ENCODE measurements at places on chromosomes 4 and X.

- peak; percentile 84 for DNase-seq
Observed at GRCh38 chr4:1684506-1685234, 557 bp upstream of the FAM53A start.

GRCh38 chr4:175386776-175387507 lies 425.1 kb downstream of the GPM6A start:
- DNase-seq = no peak

- DNase-seq = no peak
Observed at GRCh38 chrX:37590047-37590446, 18.6 kb downstream of the LANCL3 start.

DNA sequence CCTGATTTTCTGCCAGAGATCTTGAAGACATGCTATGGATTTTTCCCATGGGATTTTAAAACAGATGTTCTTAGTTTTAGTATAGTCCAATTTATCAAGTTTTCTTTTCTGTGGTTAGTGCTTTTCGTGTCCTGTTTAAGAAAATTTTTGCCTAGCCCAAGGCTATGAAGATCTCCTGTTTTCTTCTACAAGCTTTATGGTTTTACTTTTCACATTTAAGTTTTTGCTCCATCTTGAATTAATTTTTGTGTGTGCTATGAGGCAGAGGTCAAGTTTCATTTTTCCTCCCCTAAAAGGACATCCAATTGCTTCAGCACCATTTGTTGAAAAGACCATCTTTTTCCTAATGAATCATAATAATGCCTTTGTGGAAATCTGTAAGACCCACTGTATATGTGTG lies 65.6 kb downstream of the POLR2B start:
- DNase-seq = no peak

DNA sequence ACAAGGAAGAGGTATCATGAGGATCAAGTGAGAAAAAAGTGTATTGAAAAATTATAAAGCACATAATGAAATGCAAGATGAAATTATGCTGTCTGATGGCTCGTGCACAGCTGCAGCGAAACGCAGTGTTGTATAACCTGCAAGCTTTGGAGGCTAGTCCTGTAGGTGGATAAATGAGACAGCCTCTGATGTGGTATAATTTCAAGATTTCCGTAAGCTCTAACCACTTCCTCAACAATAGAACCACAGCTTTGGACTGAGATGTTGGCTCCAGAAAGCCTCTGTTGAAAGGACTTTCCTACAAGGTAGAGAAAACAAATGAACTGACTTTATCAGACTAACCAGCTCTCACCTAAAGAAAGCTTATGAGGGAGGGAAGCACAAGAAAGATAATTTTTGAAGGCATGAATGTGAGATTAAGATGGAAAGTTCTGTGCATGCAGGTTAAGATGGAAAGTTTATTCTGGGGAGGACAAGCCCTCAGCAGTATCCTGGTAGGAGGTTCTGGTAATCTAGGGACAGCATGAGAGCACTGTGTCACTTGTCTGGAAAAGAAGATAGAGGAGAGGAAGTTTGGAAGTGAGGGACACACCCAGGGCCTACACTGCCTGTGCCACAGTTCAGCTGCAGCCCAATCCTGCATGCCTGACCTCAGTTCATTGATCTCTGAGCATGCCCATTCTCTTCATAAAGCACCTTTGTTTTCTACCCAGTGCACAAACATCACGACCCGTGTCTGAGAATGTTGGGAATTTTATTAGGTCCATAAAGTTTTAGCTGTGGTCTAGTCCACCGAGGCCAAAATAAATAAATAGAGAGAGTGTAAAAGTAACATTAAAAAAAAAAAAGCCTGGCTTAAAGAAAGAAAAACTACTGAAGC lies 161.5 kb upstream of the SFRP2 start:
- DNase-seq = no peak

DNA sequence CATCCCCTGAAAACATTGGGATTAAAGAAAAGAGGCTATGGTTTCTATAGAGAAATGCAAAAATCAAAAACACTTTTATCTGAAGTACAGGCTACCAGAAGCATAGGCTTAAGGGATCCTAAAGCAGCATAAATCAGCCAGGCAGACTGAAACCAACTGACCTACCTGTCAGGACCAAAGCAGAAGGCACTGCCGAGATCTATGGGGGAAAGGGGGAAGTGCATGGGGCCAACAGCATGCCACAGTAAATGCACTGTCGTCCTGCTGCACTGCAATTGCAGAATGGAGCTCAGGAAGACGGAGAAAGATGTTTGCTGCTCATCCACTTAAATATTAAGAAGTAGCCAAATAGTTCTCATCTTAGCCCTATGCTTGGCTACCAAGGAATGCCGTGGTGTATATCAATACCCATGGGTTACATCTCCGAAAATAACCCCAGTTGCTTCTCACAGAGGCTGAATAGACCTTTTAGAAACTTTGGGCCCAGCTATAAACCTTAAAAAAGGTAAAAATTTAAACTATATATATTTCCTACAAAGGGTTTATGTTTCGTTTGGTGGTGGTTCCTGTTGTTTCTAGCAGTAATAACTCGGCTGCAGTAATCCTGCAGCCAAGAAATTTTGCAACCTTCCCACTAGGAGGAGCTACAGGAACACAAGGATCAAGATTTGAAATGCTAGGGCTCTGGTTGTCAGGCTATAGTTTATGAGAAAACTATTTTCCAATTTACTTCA lies 312.2 kb upstream of the DIAPH2 start:
- DNase-seq = no peak

DNA sequence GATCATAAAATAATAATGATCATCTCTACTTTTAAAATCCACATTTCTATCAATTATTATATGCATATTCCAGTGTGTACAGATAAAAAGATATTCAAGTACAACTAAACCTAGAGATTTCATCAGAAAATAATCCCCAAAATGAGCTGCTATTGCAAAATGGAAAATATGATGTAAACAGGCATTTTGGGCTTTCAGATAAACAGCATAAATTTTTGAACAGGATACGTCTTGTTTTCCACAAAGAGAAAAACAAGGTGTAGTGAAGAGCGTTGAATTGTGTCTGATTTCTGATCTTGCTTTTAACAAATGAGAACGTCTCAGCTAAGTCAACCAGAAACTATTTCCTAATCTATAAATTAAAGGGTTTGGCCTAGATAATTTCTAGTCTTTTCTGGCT lies 349.6 kb upstream of the FTHL17 start:
- no peak for DNase-seq

DNA sequence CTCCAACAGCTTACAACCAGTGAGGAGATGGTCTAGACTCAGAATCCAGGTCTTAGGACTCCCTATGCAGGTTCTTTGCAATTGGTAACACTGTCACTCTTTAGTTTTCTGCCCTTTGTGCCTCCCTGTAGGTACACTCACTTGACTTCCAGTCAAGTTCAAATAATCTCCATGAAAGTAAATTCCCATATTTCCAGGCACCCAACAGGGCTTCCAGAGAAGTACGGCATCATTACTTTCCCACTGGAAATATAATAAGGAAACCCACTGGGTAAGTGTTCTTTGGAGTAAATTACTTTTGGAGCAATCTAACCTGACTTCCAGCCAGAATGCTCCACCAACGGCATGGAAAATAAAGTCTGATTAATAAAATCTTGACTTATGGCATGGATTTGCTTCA lies 338.9 kb downstream of the HNRNPD start:
- DNase-seq = no peak

DNA sequence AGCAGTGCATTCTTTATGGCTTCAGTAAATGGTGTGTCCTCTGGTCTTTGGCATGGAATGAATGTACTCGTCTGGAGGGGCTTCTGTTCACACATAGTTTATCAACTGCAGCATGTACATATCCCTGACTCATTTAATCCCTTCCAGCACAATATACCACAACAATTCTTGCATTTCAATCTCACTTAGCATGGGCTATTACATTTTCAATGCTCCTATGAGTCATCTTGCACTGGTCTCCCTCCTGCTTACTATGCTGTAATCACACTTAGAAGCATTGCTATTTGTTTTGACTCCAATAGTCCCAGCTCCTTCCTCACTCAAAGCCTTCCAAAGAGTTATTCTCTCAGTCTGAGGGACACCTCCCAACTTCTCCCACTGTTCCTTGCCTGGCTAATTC lies 180.9 kb upstream of the NUDT10 start:
- no peak for DNase-seq

DNA sequence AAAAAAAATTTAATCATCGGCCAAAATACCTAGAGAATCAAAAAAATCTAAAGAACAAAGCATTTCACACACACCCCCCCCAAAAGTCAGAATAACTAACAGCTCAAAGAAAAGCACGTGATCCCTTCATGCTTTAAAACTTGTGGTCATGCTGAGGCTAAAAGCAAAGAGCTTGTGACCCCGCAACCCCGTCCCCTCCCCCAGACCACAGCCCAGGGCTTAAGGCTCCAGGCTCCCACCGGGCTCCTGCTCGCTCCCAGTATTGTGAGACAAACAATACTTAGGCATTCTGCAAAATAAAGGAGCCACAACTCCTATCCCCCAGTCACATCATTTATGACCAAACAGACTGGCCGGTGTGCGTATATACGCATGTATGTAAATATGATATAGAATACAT lies 62.1 kb upstream of the CCDC160 start:
- DNase-seq = no peak

GRCh38 chrX:98506907-98507306 lies 1623.2 kb downstream of the RPA4 start:
- DNase-seq = no peak

DNA sequence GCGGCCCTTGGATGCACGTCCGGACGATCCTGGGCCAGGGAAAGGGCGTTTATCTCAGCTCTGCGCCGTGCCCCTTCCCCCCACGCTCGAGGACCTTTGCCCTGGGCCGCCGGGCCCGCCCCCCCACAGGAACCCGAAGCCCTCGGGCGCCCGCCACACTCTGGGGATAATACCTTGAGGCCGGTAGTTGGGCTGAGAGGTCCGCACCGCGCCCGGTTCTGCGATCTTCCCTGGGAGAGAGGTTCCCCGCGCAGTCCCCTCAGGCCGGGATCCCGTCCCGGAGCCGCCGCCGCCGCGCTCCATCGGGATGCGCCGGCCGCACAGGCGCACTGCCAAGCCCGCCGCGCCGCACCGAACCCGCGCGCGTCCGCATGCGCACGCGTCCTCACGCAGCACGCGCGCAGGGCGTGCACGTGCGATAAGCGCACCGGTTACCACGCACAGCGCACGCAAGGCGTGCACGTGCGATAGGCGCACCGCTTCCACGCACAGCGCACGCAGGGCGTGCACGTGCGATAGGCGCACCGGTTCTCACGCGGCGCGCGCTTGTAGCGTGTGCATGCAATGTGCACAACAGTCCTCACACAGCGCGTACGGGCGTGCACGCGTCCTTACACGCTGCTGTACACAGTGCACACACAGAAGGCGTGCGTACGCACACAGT lies at the start of gene MAP7D2:
Gene MAP7D2 (minus strand): TSS at position 331 of the 664 bp plus-strand sequence. CDS start 28 bp downstream, at position 303.
- DNase-seq = no peak

GRCh38 chrX:136271300-136271699 lies 20.1 kb upstream of the MAP7D3 start:
- DNase-seq = no peak

All from activated CD4-positive, alpha-beta T cell treated with anti-CD3 and anti-CD28 coated beads for 1 hour (primary cell).